ENCODE measurements at places on chromosomes 3 and 15.

DNA sequence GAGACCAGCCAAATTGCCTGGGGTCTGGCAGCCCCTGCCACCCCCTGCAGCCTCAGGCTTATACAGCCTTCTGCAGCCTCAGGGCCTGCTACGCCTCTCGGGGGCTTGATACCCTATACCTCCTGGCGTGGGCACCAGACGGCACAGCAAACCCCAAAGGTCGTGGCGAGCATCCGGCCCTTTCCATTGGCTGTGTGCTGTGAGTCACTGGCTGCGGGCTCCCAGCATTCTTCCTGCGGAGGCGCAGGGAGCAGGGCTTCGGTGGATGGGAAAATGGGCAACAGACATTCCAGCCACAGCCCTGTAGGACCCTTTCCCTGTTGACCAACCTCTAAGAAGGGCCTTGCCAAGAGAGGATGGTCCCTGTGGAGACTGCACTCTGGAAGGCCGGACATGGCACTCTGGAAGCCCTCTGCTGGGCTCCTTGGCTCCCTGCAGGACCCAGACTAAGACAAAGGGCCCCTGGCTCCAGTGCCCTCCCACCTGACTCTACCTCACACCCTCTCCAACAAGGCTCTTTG lies 59.6 kb downstream of the ITGA11 start:
- H3K4me1 ChIP-seq = no peaks in the 10 kb centered on the region
- peak; percentile 73 for DNase-seq
- no peak overlapping the region for H3K4me3 ChIP-seq

GRCh38 chr15:24955531-24955921 lies 739 bp downstream of the SNRPN start:
- peak overlapping the region; percentile 84 for H3K27ac ChIP-seq
- peaks cover 7% of the 10 kb centered on the region for H3K4me1 ChIP-seq
- no peaks in the 10 kb centered on the region for H3K27me3 ChIP-seq
- peak overlapping the region; percentile 89 for H3K4me3 ChIP-seq

GRCh38 chr3:66481071-66482017 lies 19.5 kb downstream of the LRIG1 start:
- no peak for DNase-seq
- H3K4me1 ChIP-seq = peaks cover 77% of the 10 kb centered on the region
- no peaks in the 10 kb centered on the region for H3K27me3 ChIP-seq
- no peak overlapping the region for H3K27ac ChIP-seq
- no peaks in the 10 kb centered on the region for H3K36me3 ChIP-seq
- H3K4me3 ChIP-seq = no peak overlapping the region

DNA sequence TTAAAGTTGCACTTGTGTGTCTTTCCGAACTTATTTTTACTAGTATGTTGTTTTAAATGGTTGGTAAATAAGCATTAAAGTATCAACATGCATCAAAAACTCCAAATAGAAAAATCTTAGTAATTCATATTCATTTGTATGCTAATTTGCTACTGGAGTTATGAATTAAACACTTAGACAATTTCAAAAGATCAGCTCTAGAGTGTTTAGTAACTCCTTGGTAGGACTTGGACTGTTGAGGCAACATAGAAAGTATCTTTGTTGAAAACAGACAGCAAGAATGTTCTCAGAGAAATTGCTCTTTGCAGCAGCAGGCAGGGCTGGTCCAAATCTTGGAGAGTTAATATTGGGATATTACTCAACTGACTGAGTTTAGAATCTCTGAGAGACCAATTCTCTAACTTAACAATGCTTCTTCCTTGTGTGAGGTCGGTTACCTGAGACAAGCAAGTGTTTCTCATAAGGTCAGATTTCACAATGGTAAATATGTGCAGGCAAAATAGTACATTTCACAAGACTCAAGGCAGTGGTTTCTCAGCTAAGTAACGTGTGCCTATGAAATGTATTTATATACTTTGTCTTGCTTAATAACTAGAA lies 147.8 kb upstream of the IL12A start:
- no peaks in the 10 kb centered on the region for H3K4me1 ChIP-seq
- no peak for DNase-seq
- no peaks in the 10 kb centered on the region for H3K36me3 ChIP-seq
- peak overlapping the region; percentile 82 for H3K4me3 ChIP-seq
- H3K27me3 ChIP-seq = no peaks in the 10 kb centered on the region

GRCh38 chr3:160379628-160380214 lies 19.3 kb downstream of the IFT80 start:
- no peaks in the 10 kb centered on the region for H3K4me1 ChIP-seq
- no peak for DNase-seq
- H3K27me3 ChIP-seq = no peaks in the 10 kb centered on the region
- H3K27ac ChIP-seq = no peak overlapping the region

GRCh38 chr3:88005066-88005465 lies 53.7 kb downstream of the CGGBP1 start:
- DNase-seq = no peak
- no peaks in the 10 kb centered on the region for H3K36me3 ChIP-seq
- no peaks in the 10 kb centered on the region for H3K4me1 ChIP-seq

GRCh38 chr3:49616061-49616460 lies 58.1 kb upstream of the APEH start:
- no peak overlapping the region for H3K4me3 ChIP-seq
- H3K27ac ChIP-seq = no peak overlapping the region
- H3K27me3 ChIP-seq = no peaks in the 10 kb centered on the region
- no peaks in the 10 kb centered on the region for H3K4me1 ChIP-seq
- no peak for DNase-seq
- H3K36me3 ChIP-seq = no peaks in the 10 kb centered on the region

- no peaks in the 10 kb centered on the region for H3K36me3 ChIP-seq
- no peak overlapping the region for H3K27ac ChIP-seq
- no peaks in the 10 kb centered on the region for H3K27me3 ChIP-seq
- no peaks in the 10 kb centered on the region for H3K4me1 ChIP-seq
Observed at GRCh38 chr3:186515125-186515524, 29.1 kb downstream of the CRYGS start.

DNA sequence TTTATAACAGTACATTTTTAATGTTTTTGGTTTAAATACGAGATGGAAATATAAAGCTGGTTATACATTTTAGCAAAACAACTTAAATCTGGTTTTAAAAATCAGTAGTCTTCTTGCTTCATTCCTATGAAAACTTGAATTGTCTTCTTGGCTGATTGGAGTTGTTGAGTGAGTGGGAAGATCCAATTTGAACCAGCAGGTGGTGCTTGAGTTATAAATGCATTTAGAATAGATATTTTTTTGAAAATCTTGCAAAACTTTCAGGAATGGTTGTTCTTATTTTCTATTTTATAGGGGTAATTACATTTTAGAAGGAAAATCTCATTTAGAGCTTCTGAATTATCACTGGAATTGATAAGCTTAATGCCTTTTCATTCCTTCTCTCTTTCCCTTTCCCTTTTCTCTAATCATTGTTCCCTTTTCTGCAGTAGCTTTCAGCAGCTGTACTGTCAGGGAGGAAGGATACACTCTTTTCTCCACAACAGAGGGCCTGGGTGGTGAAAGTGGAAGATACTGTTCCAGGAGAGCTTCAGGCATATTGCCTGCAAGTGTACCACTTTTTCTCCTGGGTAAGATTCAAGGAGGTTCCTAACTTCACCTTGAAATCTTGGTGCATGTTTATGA lies 335.6 kb downstream of the NLGN1 start:
- no peaks in the 10 kb centered on the region for H3K36me3 ChIP-seq
- no peak overlapping the region for H3K27ac ChIP-seq
- DNase-seq = no peak
- H3K27me3 ChIP-seq = no peaks in the 10 kb centered on the region
- no peaks in the 10 kb centered on the region for H3K4me1 ChIP-seq

GRCh38 chr3:129594409-129594808 lies 12.1 kb downstream of the PLXND1 start:
- DNase-seq = no peak
- H3K27me3 ChIP-seq = no peaks in the 10 kb centered on the region
- H3K4me1 ChIP-seq = peaks cover 59% of the 10 kb centered on the region
- H3K4me3 ChIP-seq = no peak overlapping the region

DNA sequence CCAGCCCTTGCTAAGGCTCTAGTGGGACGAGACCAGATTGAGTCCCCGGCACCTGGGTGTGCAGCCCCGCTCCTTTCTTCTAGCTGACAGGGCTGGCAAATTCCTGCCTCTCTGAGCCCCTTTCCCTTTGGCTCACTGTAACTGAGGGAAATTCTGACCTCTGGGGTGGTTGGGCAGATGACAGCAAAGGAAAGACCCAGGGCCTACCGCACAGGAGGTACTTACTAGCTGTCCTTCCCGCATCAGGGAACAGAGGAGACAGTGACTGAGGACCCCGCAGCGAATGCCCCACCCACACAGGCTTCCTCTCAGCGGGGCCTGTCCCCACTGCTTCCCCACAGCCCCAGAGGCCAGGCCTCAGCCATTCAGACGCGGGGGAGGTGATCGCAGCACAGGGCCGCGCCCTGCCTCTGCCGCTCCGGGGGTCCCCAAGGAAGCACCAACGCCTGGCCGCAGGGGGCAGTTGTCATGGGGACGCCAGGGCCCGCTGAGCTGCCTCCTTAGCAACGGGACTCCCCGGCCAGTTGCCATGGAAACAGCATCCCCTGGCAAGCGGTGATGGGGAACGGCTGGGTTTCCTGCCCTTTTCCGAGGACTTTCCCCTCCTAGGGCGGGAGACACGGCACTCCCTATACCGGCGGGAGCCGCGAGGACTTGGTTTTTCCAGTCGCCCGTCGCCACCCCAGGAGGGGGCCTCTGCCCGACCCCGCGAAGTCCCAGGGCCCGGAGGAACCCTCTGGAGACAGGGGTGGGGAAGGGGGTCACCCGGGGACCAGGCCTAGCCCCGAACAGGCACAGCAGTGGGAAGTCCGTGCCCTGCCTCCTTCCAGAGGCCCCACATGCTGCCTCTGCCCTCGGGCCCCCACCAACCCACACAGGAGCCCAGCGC lies 50.1 kb downstream of the HCN4 start:
- H3K4me3 ChIP-seq = no peak overlapping the region
- no peak for DNase-seq
- no peaks in the 10 kb centered on the region for H3K36me3 ChIP-seq
- H3K27me3 ChIP-seq = no peaks in the 10 kb centered on the region
- no peaks in the 10 kb centered on the region for H3K4me1 ChIP-seq

DNA sequence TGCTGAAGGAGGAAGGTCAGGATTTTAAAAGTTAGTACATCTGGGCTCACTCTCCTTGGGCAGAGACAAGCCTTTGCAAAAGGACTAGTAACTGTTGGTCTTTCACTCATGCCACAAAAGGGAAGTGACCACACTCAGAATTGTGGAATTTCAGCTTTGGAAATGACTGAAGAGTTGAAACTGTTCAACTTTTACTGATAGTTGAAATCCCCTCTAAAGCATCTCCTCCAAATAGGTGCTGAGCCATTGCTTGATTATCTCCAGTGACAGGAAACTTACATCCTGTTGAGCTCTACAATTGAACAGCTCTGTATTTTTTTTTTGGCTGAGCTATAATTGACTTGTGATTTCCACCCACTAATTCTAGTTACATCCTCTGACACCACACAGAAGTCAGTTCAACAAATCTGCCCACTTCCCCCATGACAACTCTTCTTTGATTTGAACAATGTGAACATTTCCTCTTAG lies 254.8 kb upstream of the TPRG1 start:
- no peak overlapping the region for H3K27ac ChIP-seq
- no peaks in the 10 kb centered on the region for H3K36me3 ChIP-seq
- H3K27me3 ChIP-seq = no peaks in the 10 kb centered on the region
- H3K4me1 ChIP-seq = no peaks in the 10 kb centered on the region

DNA sequence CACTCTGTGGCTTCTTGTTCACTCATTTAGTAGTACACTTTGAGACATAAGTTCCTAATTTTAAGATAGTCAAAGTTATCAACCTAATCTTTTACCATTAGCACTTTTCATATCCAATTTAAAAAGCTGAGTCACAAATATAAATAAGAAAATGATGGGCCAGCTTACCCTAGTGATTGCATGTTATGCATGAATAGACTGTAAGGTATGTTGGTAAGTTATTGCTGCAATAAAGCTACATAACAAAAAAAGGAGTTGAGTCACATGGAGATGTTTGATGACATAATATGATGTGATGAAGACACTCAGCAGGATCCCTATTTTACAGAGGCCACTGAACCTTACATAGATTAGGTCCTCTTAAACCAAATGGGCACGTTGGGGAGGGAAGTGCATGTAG lies 161.3 kb downstream of the OCA2 start:
- H3K27me3 ChIP-seq = no peaks in the 10 kb centered on the region
- H3K36me3 ChIP-seq = no peaks in the 10 kb centered on the region
- H3K4me3 ChIP-seq = no peak overlapping the region
- no peak overlapping the region for H3K27ac ChIP-seq
- DNase-seq = no peak

DNA sequence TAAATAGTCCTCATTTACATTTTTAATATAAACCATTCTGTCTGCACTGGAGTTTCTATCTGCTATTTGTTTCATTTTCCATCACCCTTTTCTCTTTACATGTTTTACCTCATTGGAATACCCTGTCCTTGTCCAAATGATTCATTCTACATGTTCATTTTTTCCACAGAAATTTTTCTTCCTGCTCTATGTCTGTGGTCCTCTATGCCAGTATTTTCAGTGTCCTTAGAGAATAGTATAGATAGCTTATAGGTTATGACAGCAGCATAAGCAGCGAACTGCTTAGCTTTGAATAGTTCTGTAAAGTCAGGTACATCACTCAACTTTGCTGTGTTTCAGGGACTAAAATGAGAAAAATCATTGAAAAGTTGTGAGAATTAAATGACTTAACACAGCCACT lies 742.3 kb upstream of the CBLB start:
- no peaks in the 10 kb centered on the region for H3K36me3 ChIP-seq
- no peak overlapping the region for H3K4me3 ChIP-seq
- H3K27me3 ChIP-seq = no peaks in the 10 kb centered on the region

GRCh38 chr3:150144191-150144708 lies 173.6 kb upstream of the PFN2 start:
- H3K4me3 ChIP-seq = no peak overlapping the region
- H3K27me3 ChIP-seq = no peaks in the 10 kb centered on the region
- H3K27ac ChIP-seq = no peak overlapping the region
- DNase-seq = no peak

DNA sequence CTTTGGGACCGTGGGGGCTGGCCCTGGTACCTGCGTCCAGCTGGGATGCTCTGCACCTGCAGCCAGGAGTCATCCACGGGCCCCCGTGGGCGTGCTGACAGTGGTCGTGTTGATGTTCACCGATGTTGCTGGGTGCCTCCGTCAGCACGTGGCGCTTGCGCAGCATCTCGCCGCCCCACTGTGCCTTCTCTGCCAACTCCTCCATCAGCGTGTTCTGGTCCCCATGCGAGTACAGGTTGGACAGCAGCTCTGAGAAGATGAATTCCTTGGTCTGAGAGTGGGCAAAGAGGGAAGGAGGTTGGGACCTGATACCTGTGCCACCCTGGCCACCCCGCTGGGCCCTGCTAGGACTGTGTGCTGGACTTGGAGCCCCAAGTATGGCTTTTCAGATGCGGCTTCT lies 61.4 kb downstream of the ADAMTS7 start:
- no peak overlapping the region for H3K27ac ChIP-seq
- no peaks in the 10 kb centered on the region for H3K27me3 ChIP-seq
- no peaks in the 10 kb centered on the region for H3K36me3 ChIP-seq

DNA sequence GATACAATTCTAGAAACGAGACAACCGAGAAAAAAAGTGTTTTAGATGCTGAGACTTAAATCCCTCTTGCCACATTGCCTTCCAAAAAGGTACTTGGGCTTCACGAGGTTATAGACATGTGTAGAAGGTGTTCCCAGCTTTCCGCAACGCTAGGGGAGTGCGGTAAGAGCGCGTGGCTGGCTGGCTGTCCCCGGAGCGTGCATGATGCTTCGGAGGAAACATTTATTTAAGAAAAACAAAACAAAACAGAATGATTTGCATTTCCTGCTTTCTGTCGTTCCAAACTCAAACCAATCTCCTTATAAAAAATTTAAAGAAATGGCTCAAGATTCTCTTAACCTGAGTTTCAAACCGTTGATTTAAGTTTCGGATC lies 841 bp downstream of the SLC6A20 start:
- H3K4me1 ChIP-seq = peaks cover 3% of the 10 kb centered on the region
- H3K27ac ChIP-seq = no peak overlapping the region
- H3K27me3 ChIP-seq = peaks cover 40% of the 10 kb centered on the region

Measured in H1 (cell line).